Gastrocnemius medialis (tissue), 4 donors: ENCODE measurements at places on chromosomes 3 and 15. TPM values are rescaled to one million over a fixed set of nuclear protein-coding genes. Genes with fewer than 3 reads are reported as not detected.

GRCh38 chr3:101574388-101575112, 570 bp downstream of the PCNP start:
- DNase-seq = peak; percentile 68

- DNase-seq = no peak
These were observed 144.6 kb downstream of the MAGI1 start for GRCh38 chr3:65894126-65894525.

DNA sequence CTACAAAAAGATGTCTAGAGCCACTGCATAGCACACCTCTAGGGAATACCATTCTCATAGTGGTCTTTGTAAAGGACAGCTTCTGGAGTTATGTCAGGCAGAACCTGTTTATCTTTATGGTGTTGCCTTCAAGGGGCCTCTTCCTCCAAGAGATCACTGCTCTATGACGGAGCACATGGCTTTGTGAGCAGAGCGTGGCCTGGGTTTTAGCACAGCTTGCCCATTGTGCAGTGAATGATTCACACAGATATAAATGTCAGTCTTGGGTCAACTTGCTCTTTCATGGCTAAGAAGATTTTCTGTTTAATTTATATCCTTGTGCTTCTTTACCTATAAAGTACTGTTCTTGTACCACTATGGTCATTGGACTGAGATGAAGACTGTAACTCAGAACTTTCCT, 41.5 kb upstream of the RBMS3 start:
- DNase-seq = no peak

DNA sequence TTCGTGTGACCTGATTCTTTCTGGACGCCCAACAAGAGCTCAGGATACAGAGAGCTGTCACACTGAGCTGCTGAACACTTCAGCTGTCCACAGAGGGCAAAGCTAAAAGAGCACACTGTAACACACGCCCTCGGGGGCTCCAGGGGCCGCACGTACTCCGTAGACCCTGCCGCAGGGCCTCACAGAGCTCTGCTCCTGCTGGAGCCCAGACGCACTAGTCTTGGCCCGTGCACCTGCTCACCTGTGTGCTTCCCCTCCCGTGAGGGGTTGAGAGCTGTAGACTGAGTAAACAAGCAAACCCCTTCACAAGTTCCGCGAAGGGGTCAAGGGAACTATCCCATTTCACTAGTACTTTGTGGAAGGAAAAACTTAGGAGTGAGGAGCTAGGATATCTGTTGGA, 30.7 kb upstream of the TUSC7 start:
- no peak for DNase-seq

GRCh38 chr3:14389716-14390115, 12.7 kb upstream of the SLC6A6 start:
- DNase-seq = no peak

DNA sequence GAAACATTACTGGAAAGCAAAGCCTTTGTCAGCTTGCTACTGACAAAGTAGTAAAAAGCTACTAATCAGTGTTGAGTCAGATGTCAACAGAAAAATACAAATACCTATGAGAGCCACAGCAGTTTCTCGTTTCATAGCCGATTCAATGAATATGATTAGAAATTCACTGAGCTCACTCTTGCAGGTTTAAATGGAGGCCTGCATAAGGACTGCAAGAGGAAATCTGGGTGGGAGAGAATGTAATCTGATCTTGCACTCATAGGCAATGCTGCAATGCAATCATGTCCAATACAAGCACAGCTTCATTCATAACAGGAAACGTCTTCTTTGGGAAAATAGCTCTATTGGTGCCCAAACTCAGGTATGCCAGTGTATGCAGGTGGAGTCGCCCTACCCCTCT, 608.8 kb downstream of the ROBO2 start:
- DNase-seq = no peak

DNA sequence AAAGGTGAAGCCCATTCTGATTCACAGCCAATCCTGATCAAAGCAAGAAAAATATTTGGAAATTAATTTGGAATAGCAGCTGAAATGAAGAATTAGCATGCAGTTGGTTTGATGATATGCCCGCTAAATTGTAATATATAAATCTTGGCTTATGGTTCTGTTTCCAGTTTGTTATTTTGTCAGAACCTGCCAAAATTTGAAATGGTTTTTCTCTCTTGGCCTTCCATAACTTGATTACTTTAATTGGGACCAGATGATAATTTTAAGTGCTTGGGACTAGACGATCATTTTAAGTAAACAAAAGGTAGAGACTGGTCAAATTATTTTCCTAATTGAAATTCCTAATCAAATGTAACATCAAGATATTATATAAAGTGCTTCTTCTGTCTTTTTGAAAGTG, 842.4 kb downstream of the TBL1XR1 start:
- DNase-seq = no peak

- DNase-seq = no peak
These were observed 77.5 kb downstream of the RAD18 start for GRCh38 chr3:8885536-8886316.

- DNase-seq = no peak
These were observed 480.1 kb downstream of the FOXP1 start for GRCh38 chr3:71103430-71103921.

GRCh38 chr3:55543181-55543614, 56.1 kb upstream of the WNT5A start:
- no peak for DNase-seq

SENP8 gene
- 3.6 TPM for total RNA-seq

SLC28A2 gene
- not detected for total RNA-seq

PIGZ gene
- 4.7 TPM for total RNA-seq

ABHD17C gene
- 2.5 TPM for total RNA-seq

CELSR3 gene
- 0.02 TPM for total RNA-seq
